ENCODE measurements at places on chromosomes 13 and 19.

DNA sequence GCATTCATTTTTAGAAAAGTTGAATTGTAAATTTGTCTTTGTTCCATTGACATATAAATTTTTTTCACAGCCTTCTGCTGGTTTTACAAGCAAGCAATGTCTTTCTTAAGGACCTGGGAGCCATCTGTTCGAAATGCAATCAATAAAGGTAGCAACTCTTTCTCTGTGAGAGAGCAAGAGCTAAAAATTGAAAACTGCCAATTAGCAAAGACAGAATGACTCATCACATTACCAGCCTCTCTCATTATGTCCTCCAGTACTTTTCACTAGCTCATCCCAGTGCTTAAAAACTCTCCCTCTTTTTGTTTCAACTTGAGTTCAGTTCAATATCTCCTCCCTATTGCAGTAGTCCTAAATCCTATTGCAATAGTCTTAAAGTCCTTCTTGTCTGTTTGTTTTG is 760.7 kb upstream of the SLITRK6 start:
- no peak for DNase-seq

- peak; percentile 16 for DNase-seq
Measured at GRCh38 chr13:21395953-21396352, 63.1 kb downstream of the ZDHHC20 start.

DNA sequence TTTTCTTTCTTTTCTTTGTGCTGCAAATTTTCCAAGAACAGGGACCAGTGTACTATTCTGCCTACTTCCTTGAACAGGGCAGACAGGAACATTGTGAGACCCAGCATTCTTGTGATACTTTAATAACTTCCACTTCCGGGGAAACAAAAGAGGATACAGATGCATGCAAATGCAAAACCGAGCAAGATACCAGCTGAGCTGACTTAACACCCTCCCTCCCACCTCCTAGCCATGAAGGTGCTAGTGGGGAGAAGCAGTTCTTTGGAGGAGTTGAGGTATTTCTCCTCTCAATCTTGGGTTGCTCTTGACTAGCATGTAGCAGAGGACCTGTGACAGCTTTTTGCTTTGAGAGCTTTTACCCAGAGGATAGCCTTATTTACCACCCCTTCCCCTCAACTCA is 111.2 kb downstream of the KLF5 start:
- DNase-seq: no peak

DNA sequence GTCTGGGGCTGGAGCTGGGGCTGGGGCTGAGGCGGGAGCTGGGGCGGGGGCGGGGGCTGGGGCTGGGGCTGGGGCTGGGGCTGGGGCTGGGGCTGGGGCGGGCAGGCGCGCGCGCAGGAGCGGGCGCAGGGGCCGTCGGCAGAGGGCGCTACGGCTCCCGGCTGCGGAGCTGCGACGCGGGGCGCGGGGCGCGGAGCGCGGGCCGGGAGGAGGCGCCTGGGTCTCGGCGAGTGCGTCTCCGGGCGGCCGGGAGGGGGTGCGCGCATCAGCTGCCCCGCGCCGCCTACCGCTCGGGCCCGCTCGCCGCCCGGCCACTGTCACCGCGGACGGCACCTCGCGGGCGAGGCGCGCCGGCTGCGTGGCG is 422 bp upstream of the MTUS2 start:
- peak; percentile 70 for DNase-seq

DNA sequence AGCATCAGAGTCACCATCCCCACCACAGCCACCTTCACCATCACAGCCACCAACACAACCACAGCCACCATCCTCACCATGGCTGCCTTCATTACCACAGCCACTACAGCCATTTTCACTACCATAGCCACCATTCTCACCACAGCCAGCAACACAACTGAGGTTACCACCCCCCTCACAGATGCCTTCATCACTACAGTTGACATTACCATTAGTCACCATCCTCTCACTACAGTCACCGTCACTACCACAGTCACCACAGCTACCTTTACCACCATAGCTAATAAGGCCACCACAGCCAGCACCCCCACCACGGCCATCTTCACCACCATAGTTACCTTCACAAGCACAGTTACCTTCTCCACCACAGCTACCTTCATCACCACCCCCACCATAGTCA is 269.6 kb downstream of the DNAJC15 start:
- no peak for DNase-seq

GRCh38 chr19:55146078-55146704 is 2.8 kb downstream of the TNNT1 start:
- peak; percentile 44 for DNase-seq

DNA sequence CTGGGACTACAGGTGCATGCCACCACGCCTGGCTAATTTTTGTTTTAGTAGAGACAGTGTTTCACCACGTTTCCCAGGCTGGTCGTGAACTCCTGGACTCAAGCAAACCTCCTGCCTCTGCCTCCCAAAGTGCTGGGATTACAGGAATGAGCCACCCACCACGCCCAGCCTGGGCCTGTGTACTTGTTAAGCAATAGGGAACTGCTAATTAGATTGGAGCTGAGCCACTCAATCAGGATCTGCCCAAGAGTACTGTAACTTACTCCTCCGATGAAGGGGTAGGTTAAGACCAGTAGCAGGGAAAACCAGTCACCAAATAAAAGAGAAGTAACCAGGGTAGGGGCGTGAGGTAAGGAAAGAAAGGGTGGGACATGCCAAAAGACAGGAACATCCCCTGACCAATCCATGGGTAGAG is 2.3 kb downstream of the DDX39A start:
- no peak for DNase-seq

- DNase-seq: no peak
Measured at GRCh38 chr19:35098413-35099049, 17.1 kb upstream of the FXYD3 start.

GRCh38 chr19:30535011-30535410 is 162.8 kb downstream of the ZNF536 start:
- DNase-seq: no peak

DNA sequence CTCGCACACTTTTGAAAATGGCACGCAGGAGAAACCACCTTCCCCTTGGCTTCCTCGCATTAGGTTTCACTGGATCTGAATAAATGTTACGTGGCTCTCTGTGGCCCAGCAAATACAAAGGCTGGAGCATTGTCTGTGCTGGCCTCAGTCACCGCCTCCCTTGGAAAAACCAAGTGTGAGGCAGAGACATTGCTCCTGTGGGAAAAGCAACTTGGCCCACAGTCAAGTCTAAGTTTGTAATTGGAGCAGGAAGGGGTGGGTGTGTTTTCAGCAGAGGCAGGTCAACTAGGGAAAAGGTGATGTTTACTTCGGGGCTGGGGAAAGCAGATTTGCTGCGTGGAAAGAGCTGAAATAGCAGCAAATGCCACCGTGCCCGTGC is 101.6 kb downstream of the IRS2 start:
- DNase-seq: no peak

DNA sequence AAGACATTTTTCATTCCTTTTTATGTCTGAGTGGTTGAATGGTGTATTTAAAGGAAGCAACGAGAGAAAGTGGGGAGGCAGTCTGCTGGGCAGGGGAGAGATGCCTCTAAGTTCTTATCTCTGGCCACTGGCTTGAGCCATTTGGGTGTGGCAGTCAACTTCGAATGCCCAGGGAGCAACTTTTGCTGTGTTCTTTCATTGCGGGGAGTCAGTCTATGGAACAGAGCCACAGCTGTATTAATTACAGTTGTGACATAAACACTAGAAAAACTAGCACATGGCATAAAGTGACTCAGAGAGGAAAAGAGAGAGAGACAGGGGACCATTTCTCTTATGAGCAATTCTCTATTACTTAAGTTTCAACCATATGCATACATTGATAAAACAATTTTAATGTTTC is 40.4 kb upstream of the PDCD5 start:
- DNase-seq: no peak

- no peak for DNase-seq
Measured at GRCh38 chr19:42452590-42452989, 9.8 kb upstream of the CXCL17 start.

DNA sequence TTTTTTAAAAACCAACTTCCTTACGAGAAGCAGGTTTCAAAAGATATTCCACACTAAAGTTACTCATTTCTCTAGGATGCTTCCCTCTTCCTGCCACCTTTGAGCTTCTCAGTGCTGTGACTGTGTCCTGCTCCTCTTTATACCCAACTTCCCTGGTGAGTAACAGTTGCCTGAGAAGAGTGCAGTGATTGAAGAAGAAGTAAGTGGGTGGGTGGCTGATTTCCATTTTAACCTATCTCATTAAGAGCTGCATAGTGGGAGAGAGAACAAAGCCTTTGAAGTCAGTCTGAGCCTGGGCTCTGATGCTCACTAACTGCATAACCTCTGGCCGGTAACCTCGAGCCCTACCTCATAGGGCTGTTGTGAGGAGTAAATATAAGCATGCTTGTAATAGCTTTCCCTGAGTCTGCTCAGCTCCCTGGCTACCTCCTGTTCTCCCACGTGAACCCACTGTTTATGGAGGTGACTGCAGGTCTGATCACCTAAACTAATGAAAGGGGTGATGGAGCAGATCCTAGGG is 977.3 kb downstream of the UQCRFS1 start:
- no peak for DNase-seq

GRCh38 chr19:7638802-7639465 is 2.0 kb downstream of the STXBP2 start:
- no peak for DNase-seq

DNA sequence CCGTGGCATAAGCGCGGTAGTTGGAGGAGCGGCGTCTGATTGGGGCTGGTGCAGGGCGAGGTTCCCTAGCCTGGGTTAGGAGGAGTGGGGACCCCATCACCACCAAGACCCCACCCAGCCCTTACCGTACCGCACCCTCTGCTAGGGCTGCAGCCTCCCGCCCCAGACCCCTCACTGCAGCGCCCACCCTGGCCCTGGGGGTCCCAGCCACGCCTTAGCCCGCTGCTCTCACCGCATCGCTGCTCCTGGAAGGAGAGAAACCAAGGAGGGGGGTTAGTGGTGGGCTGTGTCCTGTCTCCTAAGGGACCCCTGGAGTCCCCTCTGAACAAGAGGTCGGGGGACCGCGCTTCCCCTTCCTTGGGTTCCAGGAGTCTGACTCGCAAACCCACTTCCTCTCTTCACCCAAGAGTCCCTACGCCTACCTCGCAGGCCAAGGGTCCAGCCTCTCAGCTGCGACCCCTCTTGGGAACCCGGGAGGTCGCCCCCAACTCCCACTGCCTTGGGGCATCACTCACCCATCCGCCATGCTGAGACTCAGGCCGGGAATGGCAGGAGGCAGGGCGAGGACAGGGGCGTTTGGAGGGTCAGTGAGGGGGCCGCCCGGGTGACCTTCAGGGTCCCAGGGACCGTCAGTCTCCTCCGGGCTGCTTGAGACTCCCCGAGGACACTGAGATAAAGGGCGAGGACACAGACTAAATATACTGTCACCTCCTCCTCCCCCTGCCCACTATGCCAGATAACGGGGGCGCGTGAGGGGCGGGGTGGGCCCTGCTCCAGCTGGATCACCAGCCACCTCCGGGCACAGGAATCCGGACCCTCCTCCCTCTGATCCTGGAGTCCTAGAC is at the start of gene TNNI3:
Gene TNNI3 (minus strand): TSS at position 669 of the 845 bp plus-strand sequence. CDS start 143 bp downstream, at position 526.
- no peak for DNase-seq

- no peak for DNase-seq
Measured at GRCh38 chr19:13083627-13084026, 19.0 kb downstream of the LYL1 start.

- DNase-seq: no peak
Measured at GRCh38 chr19:6588508-6589345, 2.2 kb downstream of the CD70 start.

DNA sequence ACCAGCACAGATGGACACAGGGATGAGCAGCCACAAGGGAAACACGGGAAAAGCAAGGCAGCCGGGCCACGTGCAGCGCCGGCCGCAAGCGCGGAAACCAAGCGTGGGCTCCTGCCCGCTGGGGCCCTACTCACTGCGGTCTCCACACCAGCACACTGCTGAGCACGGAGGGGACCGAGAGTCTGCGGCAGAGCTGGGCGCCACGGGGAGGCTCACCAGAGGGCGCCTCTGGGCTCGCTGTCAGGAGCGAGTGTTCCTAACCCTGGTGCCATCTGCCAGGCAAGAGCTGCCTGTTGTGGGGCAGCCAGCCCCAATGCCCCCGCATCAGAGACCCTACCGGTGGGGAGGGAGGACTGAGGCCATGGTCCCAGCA is 26.5 kb downstream of the MPND start:
- peak; percentile 89 for DNase-seq

DNA sequence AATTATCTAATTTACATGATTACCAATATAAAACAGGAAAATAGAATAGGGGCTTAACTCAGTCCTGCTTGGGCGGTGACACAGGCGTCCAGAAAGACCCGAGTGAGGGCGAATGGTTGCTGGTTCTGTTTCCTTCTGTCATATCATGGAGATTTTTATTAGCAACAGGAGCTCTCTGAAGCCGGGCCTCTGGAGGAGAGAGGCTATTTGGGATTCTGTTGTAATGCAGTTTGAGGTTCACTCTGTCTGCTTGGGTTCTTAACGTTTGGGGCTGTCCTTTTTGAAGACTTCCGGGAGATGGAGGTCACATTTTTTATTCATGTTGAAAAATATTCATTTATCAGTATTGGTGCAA is 115.7 kb upstream of the ZNF536 start:
- no peak for DNase-seq

DNA sequence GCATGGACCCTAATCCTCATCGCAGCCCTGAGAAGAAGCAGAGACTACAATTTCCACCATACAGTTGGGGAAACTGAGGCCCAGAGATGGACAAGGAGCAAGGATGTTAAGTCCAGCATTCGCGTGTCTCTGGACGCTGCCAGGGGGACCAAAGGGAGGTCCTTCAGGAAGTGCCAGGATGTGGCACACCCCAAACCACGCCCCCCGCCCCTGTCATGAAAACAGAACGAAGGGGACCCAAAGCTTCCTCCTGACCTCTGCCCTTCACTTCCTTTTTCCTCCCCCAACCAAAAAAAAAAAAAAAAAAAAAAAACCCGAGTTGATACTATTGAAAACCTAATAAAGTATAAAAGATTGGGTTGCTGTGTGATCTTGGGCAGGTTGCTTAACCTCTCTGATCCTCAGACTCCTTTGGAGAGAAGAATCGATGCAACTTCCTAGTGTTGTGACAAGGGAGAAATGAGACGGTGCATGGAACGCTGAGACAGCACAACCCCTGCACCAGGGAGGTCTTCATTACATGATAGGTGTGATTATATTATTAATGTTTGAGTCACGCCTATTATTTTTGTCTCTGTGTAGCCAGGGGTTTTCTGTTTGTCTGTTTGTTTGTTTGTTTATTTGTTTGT is 2.7 kb upstream of the ZBTB7A start:
- peak; percentile 66 for DNase-seq

- DNase-seq: no peak
Measured at GRCh38 chr13:92967923-92968322, 258.7 kb upstream of the GPC6 start.

DNA sequence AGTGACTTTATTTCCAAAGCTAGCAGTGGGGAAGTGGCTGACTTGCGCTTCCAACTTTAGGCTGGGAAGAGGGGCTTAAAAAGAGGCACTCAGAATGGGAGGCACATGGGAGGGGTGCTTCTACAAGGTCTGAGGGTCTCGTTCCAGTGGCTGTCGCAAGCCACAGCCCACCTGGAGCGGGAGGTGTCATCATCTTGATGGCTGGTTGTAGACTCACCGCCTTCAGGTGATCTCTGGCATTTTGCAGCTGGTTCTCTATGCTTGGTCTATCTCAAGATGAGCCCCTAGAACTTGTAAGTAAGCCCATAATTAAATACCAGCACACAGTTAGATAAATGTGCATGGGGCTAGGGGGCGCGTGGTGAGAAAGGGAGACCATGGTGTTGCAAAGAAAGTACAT is 9.2 kb downstream of the TEX29 start:
- DNase-seq: no peak

- peak; percentile 54 for DNase-seq
Measured at GRCh38 chr19:49591731-49592485, 926 bp downstream of the PRR12 start.

- DNase-seq: no peak
Measured at GRCh38 chr13:77470986-77471385, 64.5 kb upstream of the SCEL start.

GRCh38 chr13:91741925-91742324 is 343.5 kb downstream of the GPC5 start:
- DNase-seq: no peak
